ENCODE measurements at places on chromosomes 7 and 10. TPM values are rescaled to one million over a fixed set of nuclear protein-coding genes. Genes with fewer than 3 reads are reported as not detected.

ANKRD22 gene
- not detected for total RNA-seq

UCMA gene
- total RNA-seq, result not detected

EGR2 gene
- 0.83 TPM for total RNA-seq

SCIN gene
- 9.7 TPM for total RNA-seq

DNA sequence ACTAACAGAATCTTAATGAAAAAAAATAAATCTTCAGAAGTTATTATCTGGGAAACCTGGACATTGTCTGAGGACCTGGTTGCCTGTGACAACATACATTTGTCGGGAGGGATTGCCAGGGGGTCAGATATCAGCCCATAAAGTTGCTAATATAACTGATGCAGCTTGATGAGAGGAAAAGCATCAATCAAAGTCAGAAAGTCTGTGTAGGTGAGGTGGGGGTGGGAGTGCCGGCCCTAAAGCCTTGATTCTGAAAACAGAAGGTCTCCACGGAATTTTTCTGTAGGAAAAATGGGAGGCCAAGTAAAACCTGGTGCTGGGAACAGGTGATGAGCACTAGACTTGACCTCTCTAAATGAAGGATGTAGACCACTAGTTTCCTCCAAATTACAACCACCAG, 281.8 kb downstream of the FGFR2 start:
- no peak overlapping the region for H3K27ac ChIP-seq
- H3K27me3 ChIP-seq, result no peaks in the 10 kb centered on the region
- no peaks in the 10 kb centered on the region for H3K36me3 ChIP-seq
- no peak overlapping the region for H3K4me3 ChIP-seq
- no peak for DNase-seq
- H3K4me1 ChIP-seq, result no peaks in the 10 kb centered on the region

DNA sequence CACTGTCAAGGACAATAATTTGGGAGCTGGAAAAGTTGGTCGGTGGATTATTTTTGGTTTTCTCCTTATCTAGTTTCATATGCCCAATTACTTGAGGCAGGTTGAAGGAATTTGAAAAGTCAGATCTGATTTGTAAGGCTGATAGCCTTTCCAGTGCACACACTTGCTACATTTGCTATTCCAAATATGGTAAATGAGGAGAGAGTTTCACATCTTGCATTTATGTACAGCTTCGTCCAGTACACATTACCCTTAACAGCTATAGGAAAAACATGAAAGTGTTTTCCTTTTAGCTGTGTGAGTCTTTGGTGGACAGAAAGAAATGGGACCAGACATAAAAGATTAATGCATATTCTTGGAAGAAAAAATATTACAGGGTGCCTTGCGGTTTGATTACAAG, 201.8 kb downstream of the CELF2 start:
- no peak overlapping the region for H3K27ac ChIP-seq
- no peaks in the 10 kb centered on the region for H3K27me3 ChIP-seq
- H3K36me3 ChIP-seq, result no peaks in the 10 kb centered on the region
- no peaks in the 10 kb centered on the region for H3K4me1 ChIP-seq
- DNase-seq, result no peak

DNA sequence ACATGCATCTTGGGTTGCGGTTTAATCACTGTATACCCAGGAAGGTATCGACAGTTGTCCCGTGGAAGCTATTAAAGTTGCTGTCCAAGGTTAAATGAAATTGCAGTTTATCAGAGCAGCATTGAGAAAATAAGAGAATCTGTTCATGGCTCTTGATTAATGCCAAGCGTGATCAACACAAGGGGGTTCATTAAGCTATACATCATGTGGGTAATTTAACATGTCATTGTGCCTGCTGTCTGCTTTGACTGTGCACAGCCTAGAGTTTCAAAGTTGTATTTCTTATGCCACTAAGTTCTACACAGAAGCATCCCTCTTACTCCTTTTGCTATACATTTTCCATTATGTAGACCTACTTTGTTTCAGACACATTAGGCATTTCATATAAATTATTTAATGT, 74.8 kb upstream of the SP8 start:
- no peak overlapping the region for H3K4me3 ChIP-seq
- H3K27ac ChIP-seq, result no peak overlapping the region
- no peaks in the 10 kb centered on the region for H3K27me3 ChIP-seq
- H3K36me3 ChIP-seq, result no peaks in the 10 kb centered on the region
- H3K4me1 ChIP-seq, result no peaks in the 10 kb centered on the region

- peaks cover 15% of the 10 kb centered on the region for H3K36me3 ChIP-seq
- H3K27me3 ChIP-seq, result no peaks in the 10 kb centered on the region
- peak overlapping the region; percentile 82 for H3K27ac ChIP-seq
Measured at GRCh38 chr10:50621968-50622705, 1.6 kb downstream of the SGMS1 start.

DNA sequence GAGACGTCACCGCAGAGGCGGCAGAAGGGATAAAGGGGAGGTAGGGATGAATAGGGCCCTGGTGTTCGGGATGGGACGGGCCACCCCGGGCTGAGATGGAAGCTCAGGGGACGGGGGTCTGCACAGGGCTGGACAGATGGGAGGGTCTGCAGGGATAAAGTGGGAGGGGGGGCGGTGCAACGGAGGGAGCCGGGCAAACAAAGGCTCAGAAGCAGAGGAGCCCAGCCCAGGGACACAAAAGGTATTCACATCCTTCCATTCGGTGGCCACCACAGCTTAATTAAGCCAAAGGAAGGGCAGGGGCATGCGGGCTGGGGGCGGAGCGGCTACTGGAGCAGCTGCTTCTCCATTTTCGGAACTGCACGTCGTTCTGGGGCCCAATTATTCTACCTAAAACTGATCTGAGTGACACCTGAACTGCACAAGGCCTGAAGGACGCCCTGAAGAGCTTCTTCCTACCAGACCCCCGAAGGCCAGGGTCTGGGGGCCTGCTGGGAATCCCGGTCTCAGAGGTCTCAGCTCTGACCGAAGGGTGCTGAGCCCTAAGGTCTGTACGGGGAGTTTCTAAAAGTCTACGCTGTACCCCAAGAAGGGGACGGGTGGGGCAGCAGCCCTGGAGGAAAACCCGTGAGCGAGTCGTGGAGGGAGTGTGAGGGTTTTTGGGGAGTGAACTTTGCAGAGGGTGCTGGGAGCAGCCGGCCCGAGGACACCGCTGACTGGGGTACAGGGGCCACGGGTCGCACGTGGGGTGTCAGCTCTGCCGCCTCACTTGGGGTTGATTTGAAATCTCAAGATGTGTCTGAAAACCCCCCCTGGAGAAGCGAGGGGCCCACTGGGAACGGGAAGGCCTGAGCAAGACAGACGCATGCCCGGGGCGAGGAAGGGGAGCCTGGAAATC, 334.8 kb downstream of the DNAJB6 start:
- no peak for DNase-seq
- H3K27me3 ChIP-seq, result peaks cover 100% of the 10 kb centered on the region
- no peak overlapping the region for H3K27ac ChIP-seq

GRCh38 chr7:78499283-78499682, 700.7 kb downstream of the PHTF2 start:
- no peaks in the 10 kb centered on the region for H3K4me1 ChIP-seq
- no peaks in the 10 kb centered on the region for H3K27me3 ChIP-seq
- no peaks in the 10 kb centered on the region for H3K36me3 ChIP-seq
- H3K27ac ChIP-seq, result no peak overlapping the region
- no peak overlapping the region for H3K4me3 ChIP-seq

DNA sequence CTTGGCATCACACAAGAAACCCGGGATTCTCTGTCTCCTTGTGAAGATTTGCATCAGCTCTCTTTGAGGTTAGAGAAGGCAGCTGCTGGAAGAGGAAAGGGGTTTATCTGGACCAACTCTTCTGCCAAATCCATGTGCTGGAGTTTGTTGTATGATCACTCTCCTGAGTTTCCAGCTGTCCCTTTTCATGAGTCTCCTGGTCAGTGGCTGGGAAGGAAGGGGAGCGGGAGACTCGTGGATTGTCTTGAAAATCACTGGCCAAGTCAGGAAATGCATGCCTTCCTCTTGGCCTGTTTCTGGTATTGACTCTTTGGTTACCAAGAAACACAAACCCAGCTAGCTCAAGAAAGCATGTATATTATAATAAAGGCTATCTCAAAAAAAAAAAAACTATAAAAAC, 38.8 kb downstream of the TACR2 start:
- H3K27ac ChIP-seq, result no peak overlapping the region
- no peak for DNase-seq
- H3K4me3 ChIP-seq, result no peak overlapping the region
- H3K36me3 ChIP-seq, result peaks cover 100% of the 10 kb centered on the region

GRCh38 chr10:20855398-20856038, 41.6 kb downstream of the NEBL start:
- H3K4me1 ChIP-seq, result no peaks in the 10 kb centered on the region
- DNase-seq, result peak; percentile 12
- no peak overlapping the region for H3K27ac ChIP-seq
- H3K36me3 ChIP-seq, result no peaks in the 10 kb centered on the region
- no peaks in the 10 kb centered on the region for H3K27me3 ChIP-seq
- no peak overlapping the region for H3K4me3 ChIP-seq

GRCh38 chr10:110547139-110547761, 20.2 kb upstream of the SMC3 start:
- H3K27ac ChIP-seq, result no peak overlapping the region
- no peaks in the 10 kb centered on the region for H3K36me3 ChIP-seq
- H3K4me1 ChIP-seq, result no peaks in the 10 kb centered on the region
- no peak overlapping the region for H3K4me3 ChIP-seq

Data from K562 (cell line).